ENCODE measurements at places on chromosomes 1 and 21.

GRCh38 chr1:169090900-169091311, 15.6 kb upstream of the ATP1B1 start:
- no peak for DNase-seq

- DNase-seq: no peak
Measured at GRCh38 chr1:77370583-77371306, 88.9 kb downstream of the AK5 start.

DNA sequence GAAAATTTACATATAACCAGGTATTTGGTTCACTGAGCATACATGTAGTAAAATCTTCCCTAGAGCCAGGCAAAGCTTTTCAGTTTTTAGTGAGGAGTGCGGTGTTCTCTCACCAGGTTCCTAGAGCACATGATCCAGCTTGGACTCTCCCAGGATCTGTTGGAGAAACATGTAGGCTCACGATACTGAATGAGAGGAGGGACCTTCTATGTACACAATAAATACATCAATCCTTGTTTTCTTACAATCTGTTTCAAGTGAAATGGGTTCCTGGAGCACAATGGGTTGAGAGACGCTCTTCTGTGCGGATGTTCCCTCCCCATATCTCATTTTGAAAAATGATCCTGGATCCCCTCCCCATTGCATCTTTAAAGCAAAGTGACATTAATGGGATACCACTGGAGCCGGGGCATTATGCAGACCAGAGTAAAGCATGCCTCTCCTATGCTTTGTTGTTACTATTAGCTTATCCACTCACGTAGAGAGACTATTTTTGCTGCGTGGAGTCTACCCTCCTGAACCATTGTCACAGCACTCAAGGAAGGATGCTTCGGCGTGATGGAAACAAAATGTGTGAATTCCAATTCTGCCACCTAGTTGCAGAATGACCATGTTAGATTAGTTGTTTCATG, 19.3 kb downstream of the SMYD2 start:
- DNase-seq: no peak

DNA sequence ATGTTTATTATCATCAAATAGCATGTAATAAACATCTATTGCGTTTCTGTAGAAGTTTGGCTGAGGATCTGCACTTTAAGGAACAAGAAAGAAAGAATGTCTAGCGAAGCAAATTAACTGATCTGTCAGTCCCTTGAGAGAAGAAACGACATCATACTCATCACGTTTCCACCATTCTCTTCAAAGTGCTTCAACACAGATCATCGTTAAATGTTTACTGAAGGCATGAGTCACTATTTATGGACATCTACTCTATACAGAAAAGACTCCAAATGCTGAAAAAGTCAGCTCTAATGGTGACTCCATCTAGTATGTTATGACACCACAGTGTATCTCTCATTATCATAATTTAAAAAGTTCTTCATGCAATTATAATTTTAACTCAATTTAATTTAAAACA, 369.1 kb downstream of the RGS7 start:
- DNase-seq: no peak

DNA sequence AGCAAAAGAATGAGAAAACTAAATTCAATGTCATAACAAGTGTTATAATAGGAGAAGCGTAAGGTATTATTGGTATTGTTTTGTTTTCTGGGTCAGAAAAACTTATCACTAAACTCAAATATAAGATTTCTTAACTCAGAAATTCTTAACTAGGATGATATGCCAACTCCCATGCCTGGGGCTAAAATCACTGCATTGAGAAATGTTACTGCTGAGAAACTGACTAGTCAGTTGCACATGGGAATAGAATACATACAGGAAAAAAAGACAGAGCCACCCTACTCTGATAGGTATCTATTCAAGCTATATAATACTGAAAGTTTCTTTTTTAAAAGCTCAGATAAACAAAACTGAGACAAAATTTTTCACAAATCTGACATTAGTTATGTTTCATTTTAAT, 56.3 kb downstream of the PRPF38A start:
- DNase-seq: no peak

Measured in activated gamma-delta T cell treated with Interleukin-2 at 50 U/mL for 16 hours (primary cell).